ENCODE measurements at places on chromosomes 5 and 9.

GRCh38 chr5:68251386-68251785, 35.8 kb downstream of the PIK3R1 start:
- no peak for DNase-seq

- no peak for DNase-seq
Measured at GRCh38 chr9:6926436-6926835, 168.7 kb downstream of the KDM4C start.

GRCh38 chr9:17004500-17004899, 130.3 kb upstream of the CNTLN start:
- DNase-seq, result no peak

- DNase-seq, result no peak
Measured at GRCh38 chr9:17578577-17578910, 322 bp upstream of the SH3GL2 start.

- DNase-seq, result no peak
Measured at GRCh38 chr9:28539434-28540070, 966.3 kb upstream of the C9orf72 start.
